CD4-positive, alpha-beta T cell treated with Interleukin-15 for 1 hour (primary cell): ENCODE measurements at places on chromosomes 4 and X.

- no peak for DNase-seq
Observed at GRCh38 chr4:23388255-23388654, 501.6 kb downstream of the PPARGC1A start.

- no peak for DNase-seq
Observed at GRCh38 chr4:118772081-118772766, 63.7 kb downstream of the SEC24D start.

DNA sequence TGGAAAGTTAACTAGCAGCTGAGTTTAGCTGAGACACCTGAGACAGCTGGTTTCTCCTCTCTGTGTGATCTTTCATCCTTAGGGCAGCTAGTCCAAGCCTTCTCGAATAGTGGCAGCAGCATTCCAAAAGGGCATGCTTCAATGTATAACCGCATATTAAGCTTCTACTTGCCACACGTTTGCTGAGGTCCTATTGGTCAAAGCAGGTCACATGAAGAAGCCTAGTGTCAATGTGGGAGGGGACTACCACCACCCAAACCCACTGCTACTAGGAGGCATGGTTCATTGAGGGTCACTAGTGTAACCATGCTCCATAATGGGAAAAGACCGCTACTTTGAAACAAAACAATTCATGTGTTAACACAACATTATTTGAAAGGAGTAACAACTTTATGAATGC, 314.9 kb upstream of the SMIM31 start:
- DNase-seq, result no peak

- peak; percentile 71 for DNase-seq
Observed at GRCh38 chrX:11757719-11758399, at the start of gene MSL3. Gene MSL3 (plus strand): TSS chrX:11758237. CDS start chrX:11758264, 27 bp downstream.

- DNase-seq, result no peak
Observed at GRCh38 chr4:151676301-151676700, 84.5 kb downstream of the GATB start.

GRCh38 chr4:41257257-41257901, 651 bp downstream of the UCHL1 start:
- DNase-seq, result no peak

GRCh38 chr4:98399915-98400314, 138.7 kb downstream of the RAP1GDS1 start:
- no peak for DNase-seq

DNA sequence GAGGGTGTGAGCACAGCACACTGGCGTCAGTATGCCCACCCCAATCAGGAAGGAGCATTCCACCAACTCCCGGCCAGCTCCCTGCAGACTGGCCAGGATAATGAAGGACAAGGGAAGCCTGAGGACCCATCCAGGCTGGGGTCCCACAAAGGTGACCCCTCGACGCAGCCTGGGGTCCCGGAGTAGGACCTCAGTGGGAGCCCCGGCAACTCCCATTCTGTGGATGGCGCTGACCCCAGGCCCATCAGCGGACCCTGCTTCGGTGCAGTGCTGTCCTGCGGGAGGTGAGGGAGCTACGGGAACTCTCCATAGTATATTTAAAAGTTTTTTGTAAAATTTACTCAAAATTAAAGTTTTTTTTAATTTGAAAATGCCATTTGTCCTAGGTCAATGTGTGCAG, 137.7 kb upstream of the NKX1-1 start:
- DNase-seq, result no peak

- no peak for DNase-seq
Observed at GRCh38 chr4:190015538-190016368, 11.3 kb downstream of the FRG2 start.

DNA sequence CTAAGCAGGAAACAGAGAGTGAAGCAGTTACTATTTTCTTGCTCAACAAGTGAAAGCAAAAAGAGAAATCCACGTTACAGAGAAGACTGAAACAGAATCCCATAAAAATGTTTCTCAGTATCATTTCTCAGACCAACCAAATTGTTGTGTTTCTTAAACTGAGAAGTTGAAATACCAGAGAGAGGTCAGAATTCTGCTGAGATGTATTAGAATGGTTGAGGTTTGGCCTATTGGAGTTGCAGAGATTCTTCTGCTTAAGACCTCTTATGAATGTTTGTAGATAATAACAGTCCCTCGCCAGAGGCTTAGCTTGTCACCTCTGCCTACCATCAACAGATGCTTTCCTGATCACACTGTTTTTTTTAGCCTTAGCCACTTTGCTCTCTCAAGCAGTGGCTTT, 481.4 kb downstream of the TRIML1 start:
- no peak for DNase-seq

GRCh38 chr4:142379277-142380051, 466.6 kb downstream of the INPP4B start:
- DNase-seq, result no peak

GRCh38 chr4:47505666-47506065, 20.6 kb downstream of the ATP10D start:
- DNase-seq, result no peak

DNA sequence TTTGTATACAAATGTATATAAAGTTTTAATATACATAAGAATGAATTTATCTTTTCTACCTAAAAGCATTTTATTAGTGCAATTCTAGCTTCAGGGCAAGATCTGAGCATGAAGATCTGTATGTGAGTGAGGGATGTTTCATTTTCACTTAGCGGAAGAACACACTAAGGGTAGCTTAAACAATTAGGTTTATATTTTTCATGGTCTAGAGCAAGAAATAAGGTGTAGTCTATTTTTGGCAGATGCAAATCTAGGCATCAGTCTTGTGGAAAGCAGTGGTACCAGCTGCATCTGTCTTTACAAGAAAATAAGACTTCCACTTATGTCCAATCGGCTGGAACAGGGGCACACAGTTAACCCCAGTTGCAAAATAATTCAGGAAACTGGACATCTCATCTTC, 433.3 kb downstream of the ADAM29 start:
- DNase-seq, result no peak

- no peak for DNase-seq
Observed at GRCh38 chr4:141306331-141306730, 85.6 kb downstream of the ZNF330 start.

DNA sequence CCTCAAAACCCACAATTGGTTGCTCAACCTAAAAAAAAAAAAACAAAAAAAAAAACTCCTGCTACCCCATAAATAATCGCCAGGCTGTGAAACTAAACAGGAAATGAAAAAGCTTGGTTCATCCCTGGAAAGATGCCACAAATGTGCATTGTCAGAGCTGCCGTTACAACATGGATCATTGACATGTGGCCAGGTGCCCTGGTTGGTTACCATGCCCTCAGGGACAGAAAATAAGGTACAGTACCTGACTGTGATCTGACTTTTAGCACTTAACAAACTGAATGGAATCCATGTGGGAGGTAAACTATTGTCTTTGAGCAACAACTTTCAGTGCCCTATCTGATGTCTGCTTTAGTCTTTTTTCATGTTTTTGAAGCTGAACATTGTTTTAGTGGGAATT, 118.0 kb upstream of the RPL34 start:
- no peak for DNase-seq

GRCh38 chr4:39864391-39864790, 113.3 kb downstream of the PDS5A start:
- no peak for DNase-seq

- DNase-seq, result peak; percentile 24
Observed at GRCh38 chr4:101018836-101019235, 328.5 kb downstream of the PPP3CA start.

DNA sequence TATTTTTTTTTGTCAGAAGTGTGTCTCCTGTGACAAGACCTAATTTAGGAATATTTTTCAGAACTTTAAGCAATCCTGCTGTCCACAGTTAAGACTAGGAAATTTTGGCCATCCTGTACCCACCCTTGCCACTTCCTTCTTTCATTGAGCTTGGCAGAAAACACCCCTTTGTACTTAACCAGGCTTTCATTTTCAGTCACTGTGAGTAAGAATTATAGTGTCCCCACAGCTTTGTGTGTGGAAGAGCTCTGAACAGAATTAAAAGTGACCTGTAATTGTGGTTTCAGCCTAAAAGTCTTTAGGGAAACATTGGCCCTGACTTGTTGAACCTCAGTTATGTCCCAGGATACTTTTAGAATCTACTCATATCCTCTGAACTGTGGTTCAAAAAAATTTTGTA, 153.7 kb upstream of the BMP3 start:
- no peak for DNase-seq

GRCh38 chr4:127261476-127261875, 371.3 kb upstream of the INTU start:
- no peak for DNase-seq

GRCh38 chr4:174873931-174874330, 44.2 kb upstream of the ADAM29 start:
- DNase-seq, result no peak

DNA sequence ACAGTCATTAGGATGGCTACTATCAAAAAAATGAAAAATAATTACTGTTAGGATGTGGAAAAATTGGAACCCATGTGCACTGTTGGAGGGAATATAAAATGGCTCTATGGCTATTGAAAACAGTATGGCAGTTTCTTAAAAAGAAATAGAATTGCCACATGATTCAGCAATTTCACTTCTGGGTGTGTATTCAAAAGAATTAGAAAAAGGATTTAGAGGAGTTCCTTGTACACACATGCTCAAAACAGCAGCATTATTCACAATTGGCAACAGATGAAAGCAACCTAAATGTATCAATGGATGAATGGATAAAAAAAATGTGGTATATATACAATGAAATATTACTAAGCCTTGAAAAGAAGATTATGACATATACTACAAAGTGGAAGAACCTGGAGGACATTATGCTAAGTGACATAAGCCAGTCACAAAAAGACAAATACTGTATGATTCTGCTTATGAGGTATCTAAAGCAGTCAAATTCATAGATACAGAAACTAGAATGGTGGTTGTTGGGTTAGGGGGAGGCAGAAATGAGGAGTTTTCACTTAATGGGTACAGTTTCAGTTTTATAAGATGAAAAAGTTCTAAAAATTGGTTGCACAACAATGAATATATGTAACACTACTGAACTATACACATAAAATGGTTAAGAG, 123.2 kb downstream of the ELOVL6 start:
- DNase-seq, result no peak

DNA sequence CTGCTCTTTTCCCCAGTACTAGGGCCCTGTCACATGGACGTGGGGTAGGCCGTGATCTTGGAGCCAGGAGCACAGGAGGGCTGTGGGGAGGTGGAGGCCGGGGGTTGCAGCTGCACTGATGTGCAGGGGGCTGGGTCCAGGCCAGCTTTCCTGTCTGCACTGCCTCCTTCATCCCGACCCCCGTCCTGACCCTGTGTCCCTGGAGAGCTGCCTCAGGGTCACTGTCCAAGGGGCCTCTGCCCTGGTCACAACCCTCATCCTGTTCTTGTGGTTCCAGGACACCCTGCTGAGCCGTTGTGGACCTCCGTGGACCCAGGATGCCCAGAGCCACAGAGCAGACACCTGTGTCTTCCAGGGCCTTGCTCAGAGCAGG, 91.7 kb upstream of the ADRA2C start:
- DNase-seq, result peak; percentile 9

- DNase-seq, result no peak
Observed at GRCh38 chrX:67614423-67614822, 70.6 kb downstream of the AR start.

DNA sequence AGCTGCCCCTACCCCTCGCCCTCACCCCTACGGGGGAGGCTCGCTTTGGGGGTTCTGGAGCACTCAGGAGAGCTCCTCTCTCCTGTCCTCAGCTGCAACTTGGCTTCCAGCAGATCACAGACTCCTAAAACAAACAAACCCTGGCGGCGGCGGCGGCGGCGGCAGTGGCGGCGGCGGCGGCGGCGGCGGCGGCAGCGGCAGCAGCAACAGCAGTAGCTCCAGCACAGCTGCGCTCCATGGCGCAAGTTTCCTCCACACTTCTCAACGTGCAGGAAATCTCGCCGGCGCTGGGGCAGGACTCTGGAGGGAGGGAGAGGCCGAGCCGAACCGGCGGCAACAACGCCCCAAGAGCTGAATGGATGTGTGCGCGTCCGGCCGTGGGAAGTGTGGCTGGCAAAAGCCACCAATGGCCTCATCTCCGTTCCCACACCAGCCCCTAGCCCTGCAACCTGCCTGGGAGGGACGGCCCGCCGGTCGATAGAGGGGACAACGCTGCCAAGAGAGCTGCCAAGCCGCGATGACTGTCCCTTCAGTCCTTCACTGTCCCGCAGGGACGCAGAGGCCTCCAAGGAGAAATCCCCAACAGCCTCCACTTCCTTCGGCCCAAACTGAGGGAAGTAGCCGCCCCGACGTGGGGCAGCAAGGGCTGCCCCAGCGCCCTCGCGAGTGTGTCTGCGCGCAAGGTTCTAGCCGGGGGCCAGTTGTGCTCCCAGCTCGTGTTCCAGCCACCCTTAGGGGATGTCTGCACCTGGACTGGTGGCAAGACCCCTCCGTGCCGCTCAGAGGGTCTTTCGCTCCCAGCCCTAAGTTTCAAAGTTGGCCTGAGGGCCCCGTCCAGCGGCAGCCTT, 775 bp downstream of the SHROOM4 start:
- DNase-seq, result no peak

DNA sequence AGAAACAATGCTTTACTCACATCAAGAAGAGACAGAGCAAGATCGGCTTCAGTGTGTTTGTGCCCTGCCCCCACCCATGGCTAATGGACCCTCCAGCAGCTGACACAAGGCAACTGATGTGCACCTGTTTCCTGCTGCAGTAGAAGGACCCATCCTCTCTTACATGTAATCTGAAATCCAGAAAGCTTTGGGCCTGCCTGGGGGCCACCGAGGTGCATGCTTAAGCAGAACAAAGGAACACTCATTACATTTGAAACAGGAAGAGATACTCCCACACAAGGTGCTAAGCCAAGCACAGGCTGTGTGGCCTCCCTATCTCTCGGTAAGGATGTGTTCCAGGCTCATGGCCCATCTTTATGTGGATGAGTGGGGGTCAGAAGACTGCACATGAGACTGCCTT, 338.0 kb downstream of the SPOCK3 start:
- DNase-seq, result no peak

- no peak for DNase-seq
Observed at GRCh38 chrX:40291553-40291952, 193.8 kb upstream of the BCOR start.

DNA sequence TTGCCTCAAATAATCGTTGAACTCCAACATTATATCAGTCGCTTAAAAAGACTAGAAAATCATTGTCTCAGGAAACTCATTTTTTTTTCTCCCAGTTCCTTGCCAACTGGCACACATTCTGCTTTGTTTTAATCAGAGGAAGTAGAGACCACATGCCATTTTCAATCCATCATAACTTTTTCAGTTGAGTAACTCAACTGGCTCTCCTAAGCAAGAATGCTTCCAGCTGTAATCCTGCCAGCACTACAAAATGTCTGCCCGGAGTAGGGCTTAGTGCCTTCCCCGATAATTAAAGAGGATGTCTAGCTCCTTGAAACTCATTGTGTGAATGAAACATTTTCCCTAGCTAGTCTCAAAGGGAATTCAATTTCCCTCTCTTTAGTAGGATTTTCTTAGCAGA, 33.0 kb downstream of the FREM3 start:
- no peak for DNase-seq

GRCh38 chr4:48027653-48028052, 11.1 kb downstream of the NIPAL1 start:
- no peak for DNase-seq
